Activated CD4-positive, alpha-beta T cell treated with anti-CD3 and anti-CD28 coated beads, Interleukin-2, Interleukin-6, amounts not matched to agents 100 ng/mL and 50 ng/mL, durations not matched to agents 16 hours and 8 hours (primary cell): ENCODE measurements at places on chromosomes 2 and 18.
A peak's percentile ranks its signal among the peaks of the same experiment; 100 is the strongest.

GRCh38 chr2:65438137-65438899, 5.9 kb upstream of the SPRED2 start:
- DNase-seq, result no peak

GRCh38 chr2:38409156-38410102, 32.4 kb upstream of the ATL2 start:
- DNase-seq, result no peak

DNA sequence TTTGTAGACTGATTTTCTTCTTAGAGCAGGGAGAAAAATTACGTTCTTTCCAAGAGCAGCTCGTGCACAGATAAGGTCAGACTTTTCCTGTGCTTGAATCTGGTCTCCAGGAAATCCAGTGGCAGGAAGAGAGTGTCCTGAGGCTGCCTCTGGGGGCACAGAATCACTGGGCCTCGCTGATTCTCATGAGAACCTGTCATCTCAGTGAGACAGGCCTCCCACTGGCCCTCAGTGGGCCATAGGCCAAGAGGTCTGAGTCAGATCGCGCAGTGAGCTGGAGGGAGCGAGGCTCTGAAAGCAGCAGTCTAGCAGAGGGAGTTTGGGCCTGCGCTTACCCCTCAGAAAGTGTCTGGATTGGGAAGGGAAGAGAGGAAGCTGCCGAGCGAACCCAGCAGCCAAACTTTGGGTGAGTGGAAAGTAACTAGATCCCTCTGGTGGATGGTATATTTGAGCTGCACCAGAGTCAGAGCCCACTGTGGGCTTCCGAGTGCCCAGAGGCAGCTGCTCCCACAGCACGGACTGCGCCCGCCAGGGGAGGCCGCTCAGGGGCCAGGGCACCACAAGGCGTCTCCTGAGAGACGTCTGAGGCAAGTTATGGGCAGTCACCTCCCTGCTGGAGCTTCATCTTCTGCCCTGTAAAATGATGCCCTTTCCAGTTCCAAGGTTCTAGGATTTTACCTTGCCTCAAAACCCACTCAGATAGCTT, 8.2 kb downstream of the GDF7 start:
- DNase-seq, result no peak

DNA sequence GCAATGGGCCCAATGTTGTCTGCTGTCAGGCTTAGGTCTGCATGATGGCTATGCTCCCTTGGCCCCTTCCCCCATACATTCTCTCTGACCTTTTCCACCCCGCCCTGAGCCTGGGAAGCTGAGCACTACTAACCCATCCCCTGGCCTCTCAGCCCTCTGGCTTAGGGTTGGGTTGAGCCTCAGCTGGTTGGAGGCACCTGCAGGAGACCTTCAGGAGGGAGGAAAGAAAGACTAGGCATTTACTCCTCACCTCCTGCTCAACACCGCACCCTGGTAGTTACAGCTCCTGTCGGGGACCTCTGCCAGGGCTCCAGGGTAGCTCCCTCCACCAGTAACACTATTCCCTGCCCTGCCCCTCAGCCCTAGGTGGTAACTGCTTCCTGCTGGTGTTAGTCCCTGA, 80.5 kb downstream of the GALNT14 start:
- no peak for DNase-seq

- no peak for DNase-seq
Measured at GRCh38 chr2:150392614-150393013, 94.9 kb downstream of the RND3 start.

DNA sequence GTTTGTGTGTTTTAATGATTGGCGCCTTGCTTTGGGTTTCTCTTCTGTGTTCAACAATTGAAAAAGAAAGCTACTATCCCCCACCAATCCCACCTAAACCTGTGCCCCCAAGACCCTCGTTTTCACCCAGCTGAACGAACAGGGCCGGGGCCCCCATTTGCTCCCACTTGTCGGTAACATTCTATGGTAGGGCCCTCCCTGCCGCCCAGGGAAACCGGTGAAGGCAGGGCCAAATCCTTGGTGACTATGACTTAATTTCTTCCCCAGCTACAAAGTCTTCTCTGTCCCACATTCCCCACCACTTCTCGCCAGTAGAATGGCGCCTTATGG, 598 bp upstream of the SNRNP200 start:
- DNase-seq, result peak; percentile 10

GRCh38 chr2:58769864-58770234, 528.7 kb upstream of the FANCL start:
- no peak for DNase-seq

DNA sequence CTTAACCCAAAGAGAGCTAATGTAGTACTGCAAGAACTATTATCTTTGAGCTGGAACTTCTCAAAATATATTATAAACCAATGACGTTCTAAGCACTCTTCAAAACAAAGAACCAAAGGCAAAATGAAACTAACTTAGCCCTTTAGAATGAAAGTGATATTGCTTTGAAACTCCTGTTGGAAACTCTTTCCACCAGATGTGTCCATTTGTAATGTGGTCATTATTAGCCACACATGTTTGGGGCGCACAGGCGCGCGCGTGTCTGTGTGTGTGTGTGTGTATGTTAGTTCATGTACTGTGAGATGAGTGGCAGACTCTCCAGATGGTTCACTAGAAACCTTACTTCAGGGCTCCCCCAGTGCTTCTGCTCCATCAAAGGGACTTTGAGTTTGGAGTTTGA, 323.4 kb downstream of the BCL11A start:
- DNase-seq, result no peak

GRCh38 chr2:210818473-210818872, 262.1 kb downstream of the CPS1 start:
- no peak for DNase-seq

DNA sequence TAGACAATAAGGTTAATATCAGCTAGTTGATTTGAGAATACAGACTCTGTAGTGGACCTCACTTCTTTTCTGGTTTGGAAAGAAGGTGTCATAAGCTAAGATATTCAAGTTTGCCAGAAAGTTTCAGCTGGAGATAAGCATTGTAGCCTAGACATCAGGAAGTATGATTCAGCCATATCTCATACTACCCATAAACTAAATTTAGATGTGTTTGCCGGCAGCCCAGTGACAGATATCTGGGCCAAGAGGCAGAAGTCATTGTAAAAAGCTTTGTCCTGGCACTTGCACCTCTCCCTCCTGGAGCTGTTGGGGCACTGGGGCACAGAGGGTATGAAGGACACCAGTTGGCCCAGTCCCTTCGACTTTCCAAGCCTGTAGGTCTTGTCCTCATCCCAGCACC, 128.0 kb downstream of the EPHA4 start:
- no peak for DNase-seq

DNA sequence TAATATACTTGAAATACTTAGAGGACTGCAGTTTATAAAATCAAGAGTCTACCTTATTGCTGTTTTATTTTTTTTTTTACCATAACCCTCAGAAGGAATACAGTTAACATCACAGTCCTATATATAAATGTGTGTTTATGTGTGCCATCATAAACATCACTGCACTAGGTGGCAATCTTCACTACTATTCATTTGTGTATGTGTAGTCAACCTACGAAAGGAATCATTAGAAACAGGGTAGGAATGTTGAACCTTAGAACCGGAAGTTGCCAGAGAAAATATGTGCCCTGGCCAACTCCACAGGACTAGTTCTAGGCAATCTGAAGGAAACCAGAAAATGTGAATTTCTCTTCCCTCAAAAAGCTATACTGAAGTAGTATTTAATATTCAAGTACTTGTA, 3.4 kb downstream of the GEN1 start:
- no peak for DNase-seq

DNA sequence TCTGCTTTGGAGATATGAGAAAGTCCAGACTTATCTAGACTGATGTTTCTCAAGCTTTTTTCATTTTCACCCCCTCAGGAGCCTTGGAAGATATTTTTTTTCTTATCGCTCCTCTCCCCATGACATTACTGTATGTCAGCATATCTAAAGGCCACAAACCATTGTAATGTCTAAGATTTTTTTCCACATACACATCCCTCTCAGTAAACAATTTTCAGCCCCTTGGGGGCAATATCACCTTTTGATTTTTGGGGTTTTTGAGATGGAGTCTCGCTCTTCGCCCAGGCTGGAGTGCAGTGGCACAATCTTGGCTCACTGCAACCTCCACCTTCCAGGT, 60.3 kb upstream of the REL start:
- DNase-seq, result no peak

DNA sequence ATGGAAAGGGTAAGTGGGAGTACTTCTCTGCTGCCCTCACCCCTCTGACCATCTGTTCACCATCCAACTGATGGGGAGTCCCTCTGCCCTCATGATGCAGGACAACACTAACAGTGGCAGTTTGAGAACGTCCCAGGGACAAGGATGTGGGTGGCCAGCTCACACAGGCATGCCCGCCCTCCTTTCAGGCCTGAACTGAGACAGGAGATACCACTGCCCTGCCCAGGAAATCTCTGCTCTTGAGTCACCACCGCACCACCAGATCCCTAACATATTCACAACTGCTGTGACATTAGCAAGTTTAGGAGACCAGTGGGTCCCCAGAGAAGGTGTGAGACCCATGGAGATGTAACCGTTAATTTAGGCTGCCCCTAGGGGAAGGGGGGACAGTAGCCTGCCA, 66.2 kb downstream of the TRAPPC8 start:
- no peak for DNase-seq

GRCh38 chr2:27805180-27805579, 33.7 kb downstream of the MRPL33 start:
- DNase-seq, result no peak

DNA sequence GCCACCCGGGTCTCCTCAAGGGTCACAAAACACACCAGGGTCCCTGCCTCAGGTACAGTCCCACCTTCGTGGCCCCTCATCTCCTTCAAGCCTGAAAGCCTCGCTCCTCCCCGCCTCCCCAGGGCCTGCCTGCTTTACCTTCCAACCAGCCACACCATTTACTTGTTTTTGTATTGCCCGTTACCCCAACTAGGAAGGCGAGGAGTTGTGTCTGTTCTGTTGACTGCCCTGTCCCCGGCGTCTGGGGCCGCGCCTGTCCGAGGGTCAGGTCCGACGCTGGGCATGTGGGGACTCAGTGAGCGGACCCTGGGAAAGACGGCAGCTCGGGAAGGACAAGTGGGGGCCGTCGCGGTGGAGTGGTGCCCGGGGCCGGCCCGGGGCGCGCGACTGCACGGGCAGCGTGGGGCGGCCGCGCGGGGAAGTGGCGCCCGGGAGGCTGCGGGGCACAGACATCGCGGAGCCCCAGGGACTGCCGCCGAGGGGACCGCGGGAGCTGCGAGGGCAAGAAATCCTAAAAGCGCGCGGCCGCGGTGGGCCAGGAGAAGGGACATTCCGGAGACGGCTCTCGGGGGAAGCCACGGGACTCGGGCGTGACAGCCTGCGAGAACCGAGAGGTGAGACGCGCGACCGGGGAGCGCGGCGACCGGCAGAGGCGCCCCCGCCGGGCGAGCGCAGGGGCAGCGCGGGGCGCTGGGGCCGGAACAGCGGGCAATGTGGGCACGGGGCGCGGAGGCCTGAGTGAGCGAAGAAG, 797 bp upstream of the GRHL1 start:
- no peak for DNase-seq

GRCh38 chr2:47551800-47552525, 149.0 kb downstream of the MSH2 start:
- no peak for DNase-seq

DNA sequence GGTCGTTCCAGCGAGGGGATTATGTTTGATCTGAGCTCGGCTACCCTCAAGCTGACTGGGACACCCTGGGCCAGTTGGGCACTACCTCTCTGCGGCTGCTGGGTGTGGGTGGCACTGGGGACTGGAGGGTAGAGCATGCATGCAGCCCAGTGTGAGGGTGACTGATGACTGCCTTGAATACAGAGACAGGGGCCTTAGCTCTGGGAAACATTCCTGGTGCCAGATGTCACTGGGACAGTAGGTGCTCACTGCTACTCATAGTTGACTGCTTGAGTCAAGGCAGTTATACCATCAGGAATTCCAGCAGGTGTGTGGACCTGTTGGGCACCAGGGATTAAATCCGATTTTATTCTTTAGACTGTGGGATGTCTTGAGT, 33.6 kb upstream of the ATP6V1B1 start:
- no peak for DNase-seq

DNA sequence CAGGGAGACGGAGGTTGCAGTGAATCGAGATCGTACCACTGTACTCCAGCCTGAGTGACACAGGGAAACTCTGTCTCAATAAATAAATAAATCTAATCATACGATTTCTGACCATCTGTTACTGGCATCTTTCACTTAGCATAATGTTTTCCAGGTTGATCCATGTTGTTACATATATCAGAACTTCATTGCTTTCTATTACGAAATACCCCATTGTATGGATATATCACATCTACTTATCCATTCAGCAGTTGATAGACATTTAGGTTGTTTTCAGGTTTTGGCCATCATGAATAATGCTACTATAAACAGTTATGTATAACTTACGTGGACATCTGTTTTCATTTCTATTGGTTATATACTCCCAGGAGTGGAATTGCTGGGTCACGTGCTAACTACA, 303.9 kb downstream of the PAX3 start:
- DNase-seq, result no peak

DNA sequence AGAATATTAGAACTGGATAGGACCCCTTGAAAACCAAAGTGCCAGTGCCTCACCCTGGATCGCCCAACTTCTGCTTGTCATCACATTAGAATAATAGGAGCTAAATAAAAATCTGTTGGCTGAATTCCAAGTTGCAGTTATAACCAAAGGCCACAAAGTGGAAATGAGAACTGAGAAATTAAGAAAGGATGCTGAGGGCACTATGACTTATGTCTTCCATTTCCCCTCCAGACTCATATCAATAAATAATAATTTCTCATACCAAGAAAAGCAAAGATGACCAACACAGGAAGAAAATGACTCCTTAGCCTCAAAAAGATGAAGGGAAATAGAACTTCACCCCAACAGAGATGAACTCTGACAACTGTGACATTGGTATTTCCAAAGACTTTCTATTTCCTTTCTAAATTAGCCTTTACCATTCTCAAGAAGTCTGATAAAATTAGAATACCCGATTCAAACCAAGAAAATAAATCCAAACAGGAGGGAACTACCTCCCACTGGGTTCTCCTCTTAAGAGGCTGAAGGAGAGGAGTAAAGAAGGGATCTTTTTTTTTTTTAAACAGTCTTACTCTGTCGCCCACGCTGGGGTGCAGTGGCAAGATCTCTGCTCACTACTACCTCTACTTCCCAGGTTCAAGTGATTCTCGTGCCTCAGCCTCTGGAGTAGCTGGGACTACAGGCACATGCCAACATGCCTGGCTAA, 46.5 kb upstream of the EPG5 start:
- peak; percentile 66 for DNase-seq
